Heart right ventricle (tissue), 16 donors: ENCODE measurements at places on chromosomes 16 and 17.

- DNase-seq = no peak
Observed at GRCh38 chr17:52410781-52411180, 252.3 kb upstream of the CA10 start.

GRCh38 chr17:16091773-16092172, 92.1 kb downstream of the TTC19 start:
- DNase-seq = no peak

GRCh38 chr17:36578671-36579070, 13.0 kb upstream of the DHRS11 start:
- no peak for DNase-seq

GRCh38 chr16:80347900-80348299, 192.9 kb upstream of the DYNLRB2 start:
- peak; percentile 32 for DNase-seq

DNA sequence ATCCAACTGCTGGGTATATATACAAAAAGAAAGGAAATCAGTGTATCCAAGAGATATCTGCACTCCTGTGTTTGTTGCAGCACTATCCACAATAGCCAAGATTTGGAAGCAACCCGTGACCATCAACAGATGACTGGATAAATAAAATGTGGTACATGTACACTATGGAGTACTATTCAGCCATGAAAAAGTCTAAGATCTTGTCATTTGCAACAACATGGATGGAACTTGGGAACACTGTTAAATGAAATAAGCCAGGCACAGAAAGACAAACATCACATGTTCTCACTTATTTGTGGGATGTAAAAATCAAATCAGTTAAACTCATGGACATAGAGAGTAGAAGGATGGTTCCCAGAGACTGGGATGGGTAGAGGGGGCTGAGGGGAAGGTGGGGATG, 620.7 kb downstream of the RBFOX1 start:
- DNase-seq = no peak

- no peak for DNase-seq
Observed at GRCh38 chr17:12415031-12415430, 250.7 kb upstream of the MYOCD start.

GRCh38 chr16:49524216-49524946, 150.8 kb downstream of the C16orf78 start:
- DNase-seq = no peak

- DNase-seq = no peak
Observed at GRCh38 chr17:48616717-48617470, 1.8 kb upstream of the HOXB8 start.

DNA sequence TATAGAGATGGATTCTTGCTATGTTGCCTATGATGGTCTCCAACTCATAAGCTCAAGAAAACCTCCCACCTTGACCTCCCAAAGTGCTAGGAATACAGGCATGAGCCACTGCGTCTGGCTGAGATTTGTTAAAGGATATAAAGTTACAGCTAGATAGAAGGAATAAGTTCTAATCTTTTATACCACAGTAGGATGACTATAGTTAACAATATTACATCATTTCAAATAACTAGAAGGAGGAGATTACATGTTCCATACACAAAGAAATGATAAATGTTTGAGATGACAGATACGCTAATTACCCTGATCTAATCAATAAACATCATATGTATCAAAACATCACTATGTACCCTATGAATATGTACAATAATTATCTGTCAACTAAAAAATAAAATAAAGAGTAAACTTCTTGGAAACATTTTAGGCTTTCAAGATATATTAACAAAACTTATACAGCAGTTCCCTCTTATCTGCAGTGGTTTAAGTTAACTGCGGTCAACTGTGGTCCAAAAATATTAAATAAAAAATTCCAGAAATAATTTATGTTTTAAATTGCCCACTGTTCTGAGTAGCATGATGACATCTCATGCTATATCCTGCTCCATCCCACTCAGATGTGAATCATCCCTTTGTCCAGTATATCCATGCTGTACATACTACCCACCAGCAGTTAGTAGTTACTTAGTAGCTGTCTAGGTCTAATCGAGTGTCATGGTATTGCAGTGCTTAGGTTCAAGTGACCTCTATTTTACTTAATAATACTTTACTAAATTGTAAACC, 129.2 kb upstream of the NACA2 start:
- DNase-seq = no peak

- no peak for DNase-seq
Observed at GRCh38 chr16:4392382-4393239, 21.0 kb downstream of the VASN start.

DNA sequence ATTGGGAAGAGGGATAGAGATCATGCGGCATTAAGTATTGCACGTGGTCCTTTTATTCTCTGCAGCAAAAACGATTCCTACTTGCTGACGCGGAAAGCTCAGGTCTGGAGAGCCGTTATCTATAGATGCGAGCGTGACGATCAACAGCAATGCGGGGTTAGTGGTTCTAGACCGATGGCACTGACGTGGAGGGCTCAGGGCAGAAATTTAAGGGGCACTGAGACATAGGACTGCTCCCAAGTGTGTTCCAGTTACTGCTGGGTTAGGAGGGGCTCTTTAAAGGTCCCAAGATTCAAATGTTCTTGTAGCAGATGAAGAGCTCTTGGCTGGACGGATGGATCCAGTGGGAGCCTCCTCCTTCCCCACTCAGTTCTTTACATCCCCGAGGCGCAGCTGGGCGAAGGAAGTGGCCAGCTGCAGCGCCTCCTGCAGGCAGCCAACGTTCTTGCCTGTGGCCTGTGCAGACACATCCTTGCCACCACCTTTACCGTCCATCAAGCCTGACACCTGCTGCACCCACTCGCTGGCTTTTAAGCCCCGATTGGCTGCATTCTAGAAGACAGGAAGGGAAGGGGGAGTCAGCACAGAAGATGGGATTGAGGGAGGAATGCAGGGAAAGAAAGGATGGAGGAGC, 732 bp upstream of the EXOSC6 start:
- DNase-seq = no peak

GRCh38 chr17:14299280-14300141, 1.4 kb upstream of the HS3ST3B1 start:
- DNase-seq = no peak

DNA sequence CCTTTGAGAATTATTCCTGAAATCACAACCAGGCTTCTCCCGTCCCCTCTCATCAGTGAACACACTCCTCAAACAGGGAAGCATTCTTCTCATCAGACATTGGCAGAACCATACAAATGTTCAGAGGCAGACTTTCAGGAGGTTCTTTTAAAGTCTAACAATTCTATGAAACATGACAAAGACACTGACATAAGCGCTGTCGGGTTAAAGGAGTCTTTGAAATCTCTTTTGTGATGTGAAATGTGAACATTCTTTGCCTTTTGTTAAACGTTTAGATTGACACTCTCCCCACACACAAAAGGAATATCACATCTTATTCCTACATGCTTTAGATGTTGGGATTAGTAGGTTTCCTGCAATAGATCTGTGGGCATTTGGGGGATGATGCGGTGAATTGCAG, 63.9 kb downstream of the NETO2 start:
- DNase-seq = no peak

DNA sequence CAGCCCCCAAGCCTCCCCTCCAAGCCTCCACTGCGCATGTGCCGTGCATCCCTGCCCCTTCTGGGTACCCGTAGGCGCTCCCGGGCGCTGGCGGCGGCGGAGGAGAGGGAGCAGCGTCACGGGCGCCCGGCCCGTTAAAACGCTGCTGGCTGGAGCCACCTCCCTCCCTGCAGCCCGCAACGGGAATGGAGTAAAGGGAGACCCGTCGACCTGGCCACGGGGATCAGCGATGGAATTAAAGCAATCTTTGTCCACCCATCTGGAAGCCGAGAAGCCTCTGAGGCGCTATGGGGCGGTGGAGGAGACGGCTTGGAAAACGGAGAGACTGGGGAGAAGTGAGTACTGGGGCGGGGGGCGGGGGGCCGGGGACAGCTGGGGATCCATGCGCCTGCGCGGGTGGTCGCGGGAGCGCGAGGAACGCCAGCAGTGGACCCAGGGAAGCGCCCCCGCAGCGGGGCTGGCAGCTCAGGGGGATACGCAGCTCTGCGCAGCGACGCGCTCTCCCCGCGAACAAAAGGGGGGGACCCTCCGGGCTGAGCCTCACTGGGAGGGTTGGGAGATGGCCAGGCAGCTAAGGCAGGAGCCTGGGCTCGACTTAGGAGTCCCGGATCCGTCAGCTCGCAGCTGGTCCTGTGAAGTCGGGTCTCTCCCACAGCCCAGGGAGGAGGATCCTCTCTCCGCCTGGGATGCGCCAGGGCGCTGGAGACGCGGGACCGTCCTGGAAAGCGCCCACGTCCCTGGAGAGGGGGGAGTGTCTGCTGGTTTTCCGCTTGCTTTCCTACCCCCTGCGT, at the start of gene BMERB1:
Gene BMERB1, plus strand, starts transcription at position 164 of the 791 bp plus-strand sequence. Its CDS starts 66 bp downstream, at position 230.
- DNase-seq = peak; percentile 79

DNA sequence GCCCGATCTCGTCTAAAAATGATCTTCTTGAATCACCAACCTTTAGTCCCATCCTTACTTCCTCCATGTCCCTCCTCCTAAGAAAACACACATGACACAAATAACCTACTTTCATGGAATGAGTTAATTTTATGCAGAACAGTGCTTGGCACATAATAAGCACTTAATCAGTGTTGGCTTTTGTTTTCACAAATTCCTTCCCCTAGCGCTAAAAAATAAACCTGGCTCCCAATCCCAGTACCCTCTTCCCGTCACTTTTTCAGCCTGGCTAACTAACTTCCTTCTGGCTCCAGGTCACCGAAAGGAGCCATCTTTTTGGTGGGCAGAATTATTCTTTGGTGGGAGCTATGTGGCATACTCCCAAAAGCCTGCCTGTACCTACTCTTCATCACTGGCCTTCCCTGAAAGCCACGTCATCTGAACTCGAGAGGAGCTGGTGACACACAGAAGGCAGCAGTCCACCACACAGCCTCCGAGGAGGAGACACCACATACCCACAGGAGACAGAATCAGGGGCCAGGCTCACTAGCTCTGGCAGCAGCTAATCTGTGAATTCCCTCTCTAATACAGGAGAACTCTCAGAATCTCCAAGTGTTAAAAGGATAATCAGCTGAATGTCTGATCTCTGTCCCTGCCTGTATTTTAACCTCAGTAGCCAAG, 114.5 kb downstream of the SMG6 start:
- no peak for DNase-seq

- no peak for DNase-seq
Observed at GRCh38 chr17:29042026-29042678, 789 bp upstream of the PIPOX start.

DNA sequence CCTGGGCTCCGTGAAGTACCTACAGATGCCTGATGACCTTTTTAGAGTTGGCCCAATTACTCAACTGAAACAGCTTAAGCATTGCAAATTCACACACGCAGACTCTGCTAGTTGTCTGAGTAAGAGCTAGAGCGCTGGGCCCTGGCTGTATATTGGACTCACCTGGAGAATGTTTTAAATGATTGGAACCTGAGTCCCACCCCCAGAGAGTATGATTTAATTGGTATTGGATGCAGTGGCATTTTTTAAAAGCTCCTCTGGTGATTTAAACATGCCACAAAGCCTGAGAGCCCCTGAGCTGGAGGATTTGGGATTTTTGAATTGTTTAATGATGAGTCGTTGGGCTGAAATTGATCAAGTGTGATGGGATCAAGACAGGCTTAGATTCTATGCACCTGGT, 143.9 kb upstream of the SDK2 start:
- no peak for DNase-seq

DNA sequence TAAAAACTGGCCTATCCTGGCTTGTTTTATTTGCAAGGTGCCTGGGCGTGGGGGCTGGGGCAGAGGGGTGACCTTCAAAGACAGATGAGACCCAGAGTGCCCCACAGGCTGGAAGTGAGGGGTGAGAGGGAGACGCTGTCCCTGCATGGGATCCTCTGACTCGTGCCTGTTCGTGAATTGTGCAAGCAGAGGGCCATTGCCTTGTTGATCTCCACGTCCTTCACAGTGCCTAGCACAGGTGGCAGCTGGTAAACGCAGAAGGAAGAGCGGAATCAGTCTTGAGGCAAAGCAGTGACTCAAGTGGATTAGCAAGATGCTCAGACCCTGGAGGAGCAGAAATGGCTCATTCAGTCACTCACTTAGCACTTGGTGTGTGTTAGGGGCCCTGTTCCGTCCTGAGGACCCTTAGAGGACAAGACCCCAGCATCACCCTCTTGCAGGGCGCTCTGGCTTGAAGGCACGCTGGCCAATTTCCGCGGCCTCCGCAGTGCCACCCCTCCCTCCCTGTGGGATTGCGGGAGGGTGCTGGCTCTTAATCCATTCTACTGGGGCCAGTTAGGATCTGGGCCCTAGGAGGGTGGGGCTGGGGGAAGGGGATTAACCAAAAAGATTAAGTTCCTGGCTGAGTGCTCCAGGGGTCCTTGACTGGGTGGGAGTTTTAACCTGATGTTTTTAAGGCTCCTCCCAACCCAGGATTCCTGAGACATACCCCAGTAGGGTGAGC, 151.2 kb downstream of the CCDC182 start:
- DNase-seq = no peak

DNA sequence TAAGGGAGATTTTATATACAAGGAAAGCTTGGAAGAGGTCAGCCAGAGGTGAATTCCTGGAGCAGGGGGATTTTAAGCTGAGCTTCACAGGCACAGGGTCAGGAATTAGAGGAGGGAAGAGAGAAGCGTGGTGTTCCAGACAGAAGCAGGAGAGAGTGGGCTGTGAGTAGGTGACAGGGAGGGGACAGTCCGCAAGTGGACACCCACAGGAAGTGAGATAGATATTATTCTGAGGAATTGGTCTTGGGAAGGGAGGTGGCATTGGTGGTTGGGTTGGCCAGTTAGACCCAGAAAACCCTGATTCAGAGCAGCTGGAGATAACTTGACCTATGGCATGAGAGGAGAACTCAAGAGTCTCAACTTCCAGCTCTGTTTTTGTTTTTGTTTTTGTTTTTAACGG, 14.7 kb downstream of the PHB1 start:
- DNase-seq = no peak

DNA sequence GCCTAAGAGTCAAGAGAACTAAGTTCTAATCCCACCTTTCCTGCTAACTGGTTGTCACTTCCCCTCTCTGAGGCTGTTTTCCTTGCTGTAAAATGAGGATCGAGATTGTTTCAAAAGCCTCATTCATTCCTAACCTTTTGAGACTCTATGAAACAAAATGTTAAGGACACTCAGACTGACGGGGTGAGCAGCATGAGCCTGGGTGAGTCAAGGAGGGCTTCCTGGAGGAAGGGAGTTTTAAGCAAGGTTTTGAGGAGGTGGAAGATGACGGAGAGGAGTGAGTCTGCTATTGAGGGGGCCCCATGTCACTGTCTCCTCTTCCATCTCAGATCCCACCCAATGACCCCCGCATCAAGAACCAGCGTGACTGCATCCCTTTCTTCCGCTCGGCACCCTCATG, 4.1 kb downstream of the EPX start:
- no peak for DNase-seq
